ENCODE measurements at places on chromosomes 2 and 18.

DNA sequence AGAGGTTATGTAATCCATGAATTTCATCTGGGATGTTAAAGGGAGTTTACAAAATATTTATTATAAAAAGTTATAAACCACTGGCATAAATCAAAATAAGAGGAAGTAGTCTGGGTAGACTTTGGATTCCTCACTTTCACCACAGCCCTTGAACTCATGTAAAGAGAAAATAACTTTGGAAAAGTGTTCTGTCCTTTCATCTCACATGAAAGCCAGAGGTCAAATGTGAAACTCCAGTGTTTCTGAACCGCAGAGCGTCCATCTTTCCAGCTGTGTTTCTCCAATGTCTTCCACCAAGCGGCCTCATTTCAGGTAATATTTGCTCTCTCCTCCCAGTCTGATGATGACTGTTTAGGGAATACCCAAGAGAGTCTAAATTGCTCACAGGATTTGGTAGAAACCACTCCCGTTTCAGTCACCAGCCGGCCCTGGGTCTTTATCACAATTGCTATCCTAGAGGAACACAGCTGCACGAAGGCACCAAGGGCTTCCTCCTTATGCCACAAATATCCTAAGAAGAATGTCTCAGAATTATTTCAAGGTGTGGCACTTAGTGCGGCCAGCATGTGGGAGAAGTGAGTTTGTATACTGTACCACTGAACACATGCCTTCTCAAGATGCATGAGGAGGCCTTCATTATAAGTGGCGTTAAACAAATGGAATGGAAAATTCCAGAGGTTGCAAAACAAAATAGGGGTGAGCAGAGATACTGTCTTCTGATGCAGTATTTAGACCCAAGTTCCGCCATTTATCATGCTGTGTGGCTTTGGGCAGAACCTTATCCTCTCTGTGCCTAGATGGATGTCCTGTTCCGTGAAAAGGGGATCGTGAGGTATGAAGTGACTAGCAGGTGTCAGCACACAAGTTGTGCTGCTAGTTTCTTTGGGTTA lies 63.8 kb downstream of the ACTR2 start:
- peak; percentile 79 for DNase-seq

- no peak for DNase-seq
Measured at GRCh38 chr2:238321467-238321866, 1.1 kb downstream of the TRAF3IP1 start.

DNA sequence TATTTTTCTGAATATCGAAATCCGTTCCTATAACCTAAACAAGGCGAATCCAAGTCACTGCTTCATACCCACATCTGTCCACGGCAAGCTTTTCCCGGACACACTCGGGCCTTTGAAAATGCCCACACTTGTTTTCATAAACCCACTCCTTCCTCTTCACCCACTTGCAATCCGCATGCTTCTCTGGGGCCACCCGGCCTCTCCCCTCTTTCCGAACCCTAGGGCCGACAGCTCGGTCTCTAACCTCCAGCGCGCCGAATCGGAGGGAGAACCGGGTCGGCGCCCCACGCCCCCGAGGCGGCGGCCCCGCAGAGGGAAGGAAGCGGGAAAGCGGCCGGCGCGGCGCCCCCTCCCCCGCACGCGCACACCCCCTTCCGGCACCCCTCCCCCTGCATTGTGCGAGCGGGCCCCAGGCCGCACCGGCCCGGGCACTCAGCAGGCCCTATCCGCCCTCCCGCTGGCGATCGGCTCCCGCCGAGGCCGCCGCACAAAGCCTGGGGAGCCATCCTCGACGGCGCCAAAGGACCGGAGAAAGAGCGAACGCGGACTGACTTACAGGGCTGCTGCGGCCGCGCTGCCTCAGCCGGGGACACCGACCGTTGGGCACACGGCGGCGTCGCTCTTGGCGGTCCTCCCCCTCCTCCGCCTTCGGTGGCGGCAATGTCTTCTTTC lies 467 bp downstream of the PUM2 start:
- peak; percentile 36 for DNase-seq

DNA sequence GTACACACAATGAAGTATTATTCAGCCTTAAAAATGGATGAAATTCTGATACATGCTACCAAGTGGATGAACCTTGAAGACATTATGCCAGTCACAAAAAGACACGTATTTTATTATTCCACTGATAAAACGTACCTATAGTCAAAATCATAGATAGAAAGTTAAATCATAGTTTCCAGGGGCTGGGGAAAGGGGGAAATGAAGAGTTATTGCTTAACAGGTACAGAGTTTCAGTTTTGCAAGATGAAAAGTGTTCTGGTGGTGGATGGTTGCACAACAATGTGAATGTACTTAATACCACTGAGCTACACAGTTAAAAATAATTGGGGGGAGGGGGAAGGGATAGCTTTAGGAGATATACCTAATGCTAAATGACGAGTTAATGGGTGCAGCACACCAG lies 279.0 kb upstream of the STON1 start:
- DNase-seq = peak; percentile 92

Data from MV-4-11 (cell line).